Epithelial cell of proximal tubule (primary cell): ENCODE measurements at places on chromosomes 16 and 17. TPM values are rescaled to one million over a fixed set of nuclear protein-coding genes. Genes with fewer than 3 reads are reported as not detected.

EME1 gene
- total RNA-seq, result 13.2 and 13.8 TPM in 2 replicates

CES5A gene
- not detected in 2 replicates for total RNA-seq

MYL11 gene
- total RNA-seq, result not detected in 2 replicates

CDR2L gene
- total RNA-seq, result 38.9 and 64.4 TPM in 2 replicates

RAB37 gene
- total RNA-seq, result 0.14 TPM in 1 of 2 replicates, not detected in the other

SDK2 gene
- 0.07 and 0.12 TPM in 2 replicates for total RNA-seq

DNA sequence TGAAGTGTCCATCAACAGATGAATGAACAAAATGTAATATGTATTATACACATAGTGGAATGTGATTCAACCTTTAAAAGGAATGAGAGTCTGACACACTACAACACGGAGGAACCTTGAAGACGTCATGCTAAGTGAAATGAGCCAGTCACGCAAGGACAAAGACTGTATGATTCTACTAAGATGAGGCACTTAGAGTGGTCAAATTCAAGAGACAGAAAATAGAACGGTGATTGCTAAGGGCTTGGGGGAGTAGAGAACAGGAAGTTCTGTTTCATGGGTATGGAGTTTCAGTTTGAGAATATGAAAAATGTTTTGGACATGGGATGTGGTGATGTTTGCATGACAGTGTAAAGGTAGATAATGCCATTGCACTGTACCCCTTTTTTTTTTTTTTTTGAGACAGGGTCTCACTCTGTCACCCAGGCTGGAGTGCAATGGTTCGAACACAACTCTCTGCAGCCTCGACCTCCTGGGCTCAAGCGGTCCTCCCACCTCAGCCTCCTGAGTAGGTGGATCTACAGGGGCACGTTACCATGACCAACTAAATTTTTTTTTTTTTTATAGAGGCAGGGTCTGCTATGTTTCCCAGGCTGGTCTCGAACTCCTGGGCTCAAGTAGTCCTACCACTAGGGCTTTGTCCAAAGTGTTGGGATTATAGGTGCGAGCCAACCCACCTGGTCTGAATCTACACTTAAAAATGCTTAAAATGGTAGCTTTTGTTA, 2.9 kb upstream of the CCDC102A start:
- DNase-seq, result no peak

GRCh38 chr16:81448154-81449131, 3.8 kb downstream of the CMIP start:
- no peak for DNase-seq

- no peak for DNase-seq
These were observed 25.9 kb upstream of the APOH start for GRCh38 chr17:66255112-66255511.

- DNase-seq, result no peak
These were observed 694 bp downstream of the NF1 start for GRCh38 chr17:31095236-31096105.

DNA sequence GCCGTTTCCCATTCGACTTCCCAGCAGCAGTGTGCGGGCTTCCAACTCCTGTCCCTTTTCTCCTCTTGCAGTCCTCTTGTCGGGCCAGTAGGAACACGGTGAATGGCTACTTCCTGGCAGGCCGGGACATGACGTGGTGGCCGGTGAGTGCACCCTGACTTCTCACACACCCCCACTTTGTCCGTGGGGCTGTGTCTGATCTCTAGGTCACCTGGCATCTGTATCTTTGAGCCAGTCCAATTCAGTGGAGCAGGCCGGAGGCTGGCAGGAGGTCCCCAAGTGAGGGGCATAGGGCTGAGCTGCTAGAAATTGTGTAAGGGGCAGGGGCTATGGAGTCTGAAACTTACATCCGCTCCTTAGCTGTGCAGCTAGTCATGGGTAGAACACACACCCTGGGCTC, 6.6 kb downstream of the SLC5A10 start:
- no peak for DNase-seq

DNA sequence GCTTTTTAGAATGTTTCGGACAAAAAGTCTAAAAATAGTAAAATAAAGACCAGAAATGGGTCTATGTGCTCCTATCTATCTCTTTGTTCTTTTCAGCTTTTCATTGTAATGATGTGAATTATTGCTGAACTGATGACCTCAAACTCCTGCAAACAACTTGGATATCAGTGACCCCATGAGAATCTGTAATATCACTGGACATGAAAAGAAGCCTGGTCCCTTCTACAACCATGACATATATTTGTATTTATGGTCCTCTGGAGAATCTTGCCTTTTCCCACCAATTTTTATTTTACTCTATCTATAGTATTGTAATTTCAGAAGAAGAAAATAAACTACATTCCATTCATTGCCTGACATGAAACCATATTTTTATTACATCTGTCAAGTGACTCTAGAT, 740.7 kb upstream of the CA10 start:
- no peak for DNase-seq

DNA sequence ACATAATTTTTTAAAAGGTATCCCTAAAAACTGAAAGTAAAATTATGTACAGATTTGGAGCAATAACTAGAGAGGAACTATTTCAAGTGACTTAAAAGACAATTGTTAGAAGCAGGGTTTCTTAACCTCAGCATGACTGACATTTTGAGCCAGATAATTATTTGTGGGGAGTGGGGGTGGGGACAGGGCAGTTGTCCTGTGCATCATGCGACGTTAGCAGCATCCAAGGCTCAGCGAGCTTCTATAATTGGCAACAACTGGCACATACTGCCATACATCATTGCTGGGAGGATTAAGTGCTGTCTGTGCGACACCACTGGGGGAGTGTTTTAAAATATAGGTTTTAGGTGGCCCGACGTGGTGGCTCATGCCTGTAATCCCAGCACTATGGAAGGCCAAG, 27.1 kb downstream of the GABARAPL2 start:
- no peak for DNase-seq

DNA sequence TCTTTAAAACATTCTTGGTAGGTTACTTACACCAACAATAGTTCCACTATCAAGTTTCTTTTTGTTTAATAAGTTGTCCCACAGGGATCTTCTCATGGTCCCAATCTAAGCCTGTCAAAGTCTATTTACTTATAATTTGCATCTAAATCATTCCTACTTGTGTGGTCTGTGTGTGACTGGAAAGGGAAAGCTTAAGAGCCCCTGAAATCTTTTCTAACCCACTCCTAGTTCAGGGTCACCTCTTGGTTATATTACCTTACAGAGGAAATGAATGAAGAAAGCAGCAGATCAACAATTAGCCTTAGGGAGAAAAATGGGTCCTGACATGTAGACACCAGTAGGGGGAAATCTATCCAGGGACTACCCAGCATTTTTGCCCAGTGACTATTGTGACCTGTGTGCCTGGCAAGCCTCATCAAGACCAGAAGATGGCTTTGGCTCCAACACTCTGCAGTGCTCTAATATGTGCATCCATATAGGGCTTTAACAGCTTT, 110.4 kb upstream of the HAS3 start:
- DNase-seq, result no peak

DNA sequence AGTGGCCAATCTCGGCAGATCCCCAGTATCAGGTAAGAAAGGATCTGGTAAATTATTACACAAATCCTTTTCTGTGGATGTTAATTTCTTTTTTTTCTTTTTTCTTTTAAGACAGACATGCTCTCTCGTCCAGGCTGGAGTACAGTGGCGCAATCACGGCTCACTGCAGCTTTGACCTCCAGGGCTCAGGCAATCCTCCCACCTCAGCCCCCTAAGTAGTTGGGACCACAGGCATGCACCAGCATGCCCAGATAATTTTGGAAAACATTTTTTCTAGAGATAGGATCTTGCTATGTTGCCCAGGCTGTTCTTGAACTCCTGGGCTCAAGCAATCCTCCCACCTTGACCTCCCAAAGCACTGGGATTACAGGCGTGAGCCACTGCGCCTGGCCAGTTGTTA, 54.0 kb downstream of the GAS7 start:
- no peak for DNase-seq

DNA sequence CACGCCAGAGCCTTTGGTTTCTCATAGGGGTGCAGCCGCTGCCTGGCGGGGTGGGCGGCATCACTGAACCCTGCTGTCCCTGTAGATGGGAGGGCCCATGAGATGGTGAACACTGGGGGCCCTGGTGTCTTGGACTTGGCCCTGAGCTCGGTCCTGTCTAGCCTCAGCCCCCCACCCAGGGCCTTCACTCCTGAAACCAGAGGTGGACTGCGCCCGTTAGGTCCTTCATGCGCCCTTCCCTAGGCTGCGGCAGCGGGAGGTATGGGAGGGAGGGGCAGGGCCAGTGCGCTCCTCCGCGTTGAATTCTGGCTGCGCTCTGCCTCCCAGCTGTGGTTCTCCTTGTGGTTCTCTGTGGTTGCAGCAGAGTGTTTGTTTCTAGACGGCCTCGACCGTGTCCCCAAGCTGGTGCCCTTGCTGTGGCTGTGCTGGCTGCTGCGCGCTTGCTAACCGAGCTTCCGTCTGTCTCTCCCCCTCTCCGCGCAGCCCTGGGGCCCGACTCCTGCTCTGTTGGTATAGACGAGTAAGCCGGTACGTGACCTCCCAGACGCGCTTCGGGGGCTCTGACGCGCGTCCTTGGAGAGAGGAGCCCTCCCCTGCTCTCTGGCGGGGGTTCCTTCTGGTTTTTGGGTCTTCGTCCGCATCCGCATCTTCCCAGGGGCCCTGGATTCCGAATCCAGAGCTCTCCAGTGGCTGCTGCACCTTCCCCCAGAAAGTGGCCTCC, 7.4 kb upstream of the NUDT16L1 start:
- DNase-seq, result no peak

- no peak for DNase-seq
These were observed 2.4 kb downstream of the CCL13 start for GRCh38 chr17:34358631-34359030.

DNA sequence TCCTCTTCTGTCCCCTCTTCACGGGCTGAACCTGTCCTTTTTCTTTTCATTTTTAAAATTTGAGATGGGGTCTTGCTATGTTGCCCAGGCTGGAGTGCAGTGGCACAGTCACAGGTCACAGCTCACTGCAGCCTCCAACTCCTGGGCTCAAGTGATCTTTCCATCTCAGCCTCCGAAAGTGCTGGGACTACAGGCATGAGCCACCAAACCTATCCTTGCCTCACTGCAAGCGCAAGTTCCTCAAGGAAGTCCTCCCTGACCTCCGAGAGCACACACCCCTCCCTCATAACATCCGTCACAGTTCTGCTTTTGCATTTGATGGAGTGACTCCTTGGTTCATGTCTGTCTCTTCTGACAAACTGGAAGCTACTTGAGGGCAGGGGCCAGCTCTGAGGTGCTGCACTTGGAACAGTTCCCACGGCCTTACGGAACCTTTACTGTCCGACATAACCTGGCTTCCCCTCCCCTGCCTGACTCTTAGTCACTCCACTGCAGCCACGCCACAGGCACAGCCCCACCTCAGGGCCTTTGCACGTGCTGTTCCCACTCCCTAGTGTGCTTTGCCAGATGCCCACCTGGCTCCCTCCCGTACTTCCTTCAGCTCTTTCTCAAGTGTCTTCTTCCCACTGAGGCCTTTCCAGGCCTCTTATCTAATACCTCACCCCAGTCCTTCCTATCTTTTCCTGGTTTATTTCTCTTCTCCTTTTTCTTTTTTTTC, 4.4 kb downstream of the TBX6 start:
- no peak for DNase-seq

GRCh38 chr17:17137731-17138585, 68.2 kb downstream of the PLD6 start:
- no peak for DNase-seq

- DNase-seq, result no peak
These were observed 13.4 kb downstream of the GINS2 start for GRCh38 chr16:85675251-85675874.

GRCh38 chr17:27630607-27631410, at the start of gene LGALS9:
Gene LGALS9 (plus strand): TSS chr17:27631188. CDS start chr17:27631266, 78 bp downstream.
- DNase-seq, result no peak

DNA sequence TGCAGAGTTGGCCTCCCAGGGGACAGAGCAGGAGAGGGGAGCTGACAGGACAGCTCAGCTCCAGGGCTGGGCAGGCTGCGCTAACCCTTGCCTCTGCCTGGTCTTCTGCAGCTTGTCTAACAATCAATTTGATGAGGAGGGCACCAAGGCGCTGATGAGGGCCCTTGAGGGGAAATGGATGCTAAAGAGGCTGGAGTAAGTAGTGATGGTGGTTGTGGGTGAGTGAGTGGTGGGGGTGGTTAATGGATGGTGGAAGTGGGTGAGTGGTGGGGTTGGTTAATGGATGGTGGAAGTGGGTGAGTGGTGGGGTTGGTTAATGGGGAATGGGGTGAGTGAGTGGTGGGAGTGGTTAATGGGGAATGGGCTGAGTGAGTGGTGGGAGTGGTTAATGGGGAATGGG, 22.0 kb upstream of the CPNE2 start:
- DNase-seq, result no peak

GRCh38 chr17:76659928-76660655, 16.5 kb upstream of the ST6GALNAC1 start:
- DNase-seq, result no peak

DNA sequence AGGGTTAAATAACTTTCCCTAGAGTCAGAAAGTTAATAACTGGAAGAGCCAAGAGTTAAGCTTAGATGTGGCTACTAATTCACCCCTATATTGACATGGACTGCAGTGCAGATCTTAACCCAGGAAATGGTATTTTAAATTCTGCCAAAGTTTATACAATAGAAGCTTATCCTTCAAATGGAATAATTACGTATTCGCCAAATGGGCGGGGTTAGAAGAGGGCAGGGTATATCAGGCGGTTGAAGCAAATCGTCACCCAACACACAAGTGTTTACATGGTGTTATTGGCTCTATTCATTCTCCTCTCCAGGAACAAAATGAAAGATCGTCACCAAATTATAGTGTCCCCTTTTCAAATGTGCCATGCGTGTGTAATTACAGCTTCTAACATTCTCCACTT, 182.7 kb downstream of the PRKCB start:
- DNase-seq, result no peak

- DNase-seq, result no peak
These were observed 952 bp downstream of the CD300A start for GRCh38 chr17:74467221-74467951.

DNA sequence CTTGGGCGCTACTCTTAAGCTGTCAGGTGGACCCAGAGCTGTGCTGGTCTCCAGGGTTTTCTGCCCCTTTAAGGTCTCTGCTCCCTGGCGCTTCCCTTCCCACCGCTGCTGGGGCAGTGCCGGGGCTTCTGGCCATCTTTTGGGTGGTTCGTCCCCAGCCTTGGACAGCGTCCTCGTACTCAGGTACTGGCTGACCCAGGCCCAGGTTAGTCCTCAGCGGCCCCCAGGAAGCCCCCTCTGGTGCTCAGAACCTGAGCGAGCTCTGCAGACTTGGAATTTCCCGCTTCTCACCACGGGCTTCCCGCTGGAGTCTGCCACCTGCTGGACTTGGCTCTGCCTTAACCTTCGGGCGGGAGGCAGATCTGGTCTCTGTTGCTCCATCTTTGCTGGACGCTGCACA, 94.1 kb upstream of the ZNF750 start:
- no peak for DNase-seq

- DNase-seq, result peak; percentile 76
These were observed 30.3 kb upstream of the RPH3AL start for GRCh38 chr17:382644-383533.
